Cortex of kidney (tissue), 1 donor: ENCODE measurements at places on chromosomes 5 and 9.

DNA sequence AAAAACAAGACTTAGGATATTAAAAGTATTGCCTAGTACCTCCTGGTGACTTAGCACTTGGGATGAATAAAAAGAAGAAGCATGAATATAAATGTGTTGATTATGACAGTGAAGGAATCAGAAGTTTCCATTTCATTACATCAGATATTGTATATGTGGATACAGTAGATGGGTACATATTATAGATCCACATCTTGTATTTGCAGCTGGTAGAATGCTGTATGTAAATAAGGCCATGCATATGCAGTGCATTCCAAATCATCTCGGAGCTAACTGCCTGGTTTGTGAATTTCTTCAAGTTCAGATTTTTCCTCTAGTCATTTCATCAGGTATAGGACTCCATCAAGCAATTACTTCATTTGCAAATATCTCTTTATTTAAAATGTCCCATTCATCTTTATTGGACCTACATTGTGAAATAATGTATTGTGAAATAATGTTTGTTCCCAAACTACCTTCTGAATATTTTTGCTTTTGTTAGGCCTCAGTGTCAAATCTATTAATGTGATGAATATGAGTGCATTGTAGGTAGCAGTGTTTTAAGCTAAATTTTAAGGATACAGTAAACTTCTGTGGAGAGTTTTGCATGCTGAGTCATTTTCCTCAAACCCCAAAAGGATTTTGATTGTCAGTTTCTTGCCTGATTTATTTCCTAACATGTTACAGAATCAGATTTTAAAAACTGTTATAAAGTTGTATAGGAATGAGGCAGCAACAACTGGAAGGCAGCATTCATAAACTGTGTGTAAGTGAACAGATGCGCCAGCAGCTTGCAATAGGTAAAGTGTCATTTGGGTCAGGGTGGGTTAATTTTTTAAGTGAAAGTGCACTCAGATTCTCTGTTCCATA, 370.8 kb upstream of the RIOK2 start:
- DNase-seq = no peak

- DNase-seq = no peak
Measured at GRCh38 chr5:21774281-21774680, 1078.9 kb downstream of the CDH12 start.

GRCh38 chr9:80144856-80145255, 573.1 kb downstream of the TLE4 start:
- DNase-seq = no peak

- DNase-seq = no peak
Measured at GRCh38 chr9:124180557-124180956, 77.2 kb upstream of the NEK6 start.
